ENCODE measurements at places on chromosomes 11 and 22.

DNA sequence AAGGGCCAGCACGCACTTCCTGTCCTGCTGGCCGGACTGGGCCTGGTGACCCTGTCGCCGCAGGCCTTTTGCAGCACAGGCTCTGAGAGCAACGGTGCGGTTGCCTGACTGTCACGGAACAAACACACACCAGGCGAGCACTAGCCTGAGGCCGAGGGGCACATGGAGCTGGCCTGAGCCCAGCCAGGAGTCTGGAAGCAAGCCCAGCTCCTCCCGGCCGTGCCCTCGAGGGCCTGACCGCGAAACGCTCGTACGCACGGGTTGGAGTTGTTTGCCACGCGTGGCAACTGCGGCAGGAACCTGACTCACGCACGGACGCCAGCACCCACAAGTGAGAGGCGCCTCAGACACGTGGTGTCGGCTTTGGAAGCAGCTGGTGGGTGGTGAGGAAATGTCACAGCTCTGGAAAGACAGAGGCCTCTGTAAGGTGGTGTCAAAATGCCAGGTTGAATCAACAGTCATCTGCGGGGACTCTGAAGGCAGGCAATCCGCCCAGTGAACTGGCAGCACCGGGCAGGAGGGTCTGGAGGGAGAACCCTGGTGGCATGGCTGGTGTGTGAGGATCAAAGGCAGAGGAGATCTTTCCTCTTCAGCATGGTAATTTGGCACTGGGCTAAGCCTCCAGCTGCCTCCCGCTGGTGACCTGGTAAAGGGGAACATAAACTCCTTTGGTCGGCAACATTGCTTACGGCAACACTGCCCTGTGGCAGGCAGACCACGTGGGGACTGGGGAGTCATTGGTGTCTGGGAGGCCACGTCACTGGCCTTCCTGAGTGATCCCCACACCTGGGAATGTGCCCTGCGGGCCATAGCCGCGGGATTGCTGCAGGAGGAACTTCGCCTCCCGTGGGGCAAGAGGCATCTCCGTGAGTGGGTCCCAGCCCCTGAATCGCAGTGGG, 15.3 kb upstream of the IL17REL start:
- H3K4me3 ChIP-seq, result peak overlapping the region; percentile 22
- peaks cover 15% of the 10 kb centered on the region for H3K27me3 ChIP-seq
- H3K27ac ChIP-seq, result peak overlapping the region; percentile 80
- peak; percentile 87 for DNase-seq

DNA sequence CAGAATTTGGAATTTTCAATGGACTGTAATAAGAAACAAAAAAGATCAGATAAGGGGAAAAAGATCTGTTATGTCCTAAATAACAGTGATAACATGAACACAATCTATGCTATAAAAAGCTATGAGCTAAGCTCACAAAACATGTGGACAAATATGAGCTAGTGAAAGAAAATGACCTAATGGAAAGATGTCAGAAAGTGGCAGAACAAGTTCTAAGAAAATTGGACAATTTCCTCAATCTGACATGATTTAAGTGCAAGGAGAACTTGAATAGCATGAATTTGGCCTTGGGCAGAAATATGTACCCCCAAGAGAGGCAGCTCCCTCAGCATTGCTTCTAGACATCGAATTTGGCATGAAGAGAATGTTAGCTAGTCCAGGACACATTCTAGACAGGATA, 212.0 kb upstream of the PGR start:
- peaks cover 5% of the 10 kb centered on the region for H3K4me1 ChIP-seq
- H3K36me3 ChIP-seq, result no peaks in the 10 kb centered on the region
- H3K27me3 ChIP-seq, result no peaks in the 10 kb centered on the region
- no peak overlapping the region for H3K4me3 ChIP-seq

GRCh38 chr11:57598831-57599155, 1.3 kb downstream of the SERPING1 start:
- H3K4me1 ChIP-seq, result no peaks in the 10 kb centered on the region
- peak overlapping the region; percentile 100 for H3K27ac ChIP-seq
- peak overlapping the region; percentile 78 for H3K4me3 ChIP-seq
- no peaks in the 10 kb centered on the region for H3K27me3 ChIP-seq
- no peaks in the 10 kb centered on the region for H3K36me3 ChIP-seq
- no peak for DNase-seq

GRCh38 chr22:33542153-33542552, 378.1 kb downstream of the LARGE1 start:
- no peak overlapping the region for H3K27ac ChIP-seq
- H3K4me3 ChIP-seq, result no peak overlapping the region
- H3K36me3 ChIP-seq, result no peaks in the 10 kb centered on the region

GRCh38 chr11:116519499-116519898, 253.3 kb downstream of the BUD13 start:
- H3K4me1 ChIP-seq, result no peaks in the 10 kb centered on the region
- H3K36me3 ChIP-seq, result no peaks in the 10 kb centered on the region
- no peak overlapping the region for H3K4me3 ChIP-seq
- no peak for DNase-seq
- H3K27ac ChIP-seq, result no peak overlapping the region
- H3K27me3 ChIP-seq, result no peaks in the 10 kb centered on the region

GRCh38 chr22:50302041-50302541, 5.4 kb downstream of the PLXNB2 start:
- no peak overlapping the region for H3K4me3 ChIP-seq
- no peaks in the 10 kb centered on the region for H3K27me3 ChIP-seq
- DNase-seq, result no peak
- peaks cover 72% of the 10 kb centered on the region for H3K4me1 ChIP-seq
- H3K36me3 ChIP-seq, result no peaks in the 10 kb centered on the region

GRCh38 chr22:47918276-47918921, 1155.9 kb downstream of the TBC1D22A start:
- no peak for DNase-seq
- no peak overlapping the region for H3K4me3 ChIP-seq
- no peak overlapping the region for H3K27ac ChIP-seq
- H3K4me1 ChIP-seq, result no peaks in the 10 kb centered on the region
- no peaks in the 10 kb centered on the region for H3K36me3 ChIP-seq

DNA sequence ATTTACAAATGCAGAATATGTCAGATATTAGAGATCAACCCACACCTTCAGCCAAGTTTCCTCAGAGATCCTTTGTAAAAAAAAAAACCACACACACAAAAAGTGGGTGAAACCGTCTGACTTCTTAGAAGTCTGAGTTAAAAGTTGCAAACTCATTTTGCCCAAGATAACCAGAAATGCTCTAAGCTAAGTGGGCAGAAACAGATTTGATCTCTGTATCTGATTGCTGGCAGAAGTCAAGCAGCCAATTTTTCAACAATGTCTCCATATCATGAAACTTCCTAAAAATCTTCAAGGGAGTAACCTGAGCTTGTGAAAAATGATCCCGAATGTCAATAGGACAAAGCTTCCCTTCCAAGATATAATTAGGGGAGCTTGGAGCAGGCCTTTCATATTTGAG, 28.6 kb upstream of the ATXN10 start:
- peaks cover 3% of the 10 kb centered on the region for H3K4me1 ChIP-seq
- no peak overlapping the region for H3K4me3 ChIP-seq
- no peaks in the 10 kb centered on the region for H3K36me3 ChIP-seq
- H3K27ac ChIP-seq, result no peak overlapping the region

GRCh38 chr11:111335549-111335948, 37.2 kb downstream of the POU2AF3 start:
- H3K27ac ChIP-seq, result no peak overlapping the region
- DNase-seq, result no peak
- no peaks in the 10 kb centered on the region for H3K27me3 ChIP-seq
- H3K4me1 ChIP-seq, result no peaks in the 10 kb centered on the region
- no peak overlapping the region for H3K4me3 ChIP-seq
- no peaks in the 10 kb centered on the region for H3K36me3 ChIP-seq
